ENCODE measurements at places on chromosomes 5 and 9.

DNA sequence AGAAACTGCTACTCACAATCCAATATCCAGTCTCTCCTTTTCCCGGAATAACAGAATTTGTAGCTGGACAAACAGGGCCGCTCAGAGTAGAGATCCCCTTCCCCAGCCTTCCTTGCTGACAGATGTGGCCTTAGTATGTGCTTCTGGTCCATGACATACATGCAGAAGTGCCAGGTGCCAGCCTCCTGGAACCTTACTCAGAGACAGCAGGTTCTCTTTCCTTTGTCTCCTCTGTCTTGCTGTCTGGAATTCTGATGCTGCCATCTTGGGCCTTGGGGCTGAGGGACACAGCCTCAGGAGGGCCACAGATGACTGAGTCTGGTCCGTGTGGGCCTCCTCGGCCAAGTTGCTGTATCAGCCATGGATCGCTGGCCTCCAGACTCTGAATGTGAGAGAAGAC is 210.1 kb downstream of the PAX5 start:
- no peak for DNase-seq

DNA sequence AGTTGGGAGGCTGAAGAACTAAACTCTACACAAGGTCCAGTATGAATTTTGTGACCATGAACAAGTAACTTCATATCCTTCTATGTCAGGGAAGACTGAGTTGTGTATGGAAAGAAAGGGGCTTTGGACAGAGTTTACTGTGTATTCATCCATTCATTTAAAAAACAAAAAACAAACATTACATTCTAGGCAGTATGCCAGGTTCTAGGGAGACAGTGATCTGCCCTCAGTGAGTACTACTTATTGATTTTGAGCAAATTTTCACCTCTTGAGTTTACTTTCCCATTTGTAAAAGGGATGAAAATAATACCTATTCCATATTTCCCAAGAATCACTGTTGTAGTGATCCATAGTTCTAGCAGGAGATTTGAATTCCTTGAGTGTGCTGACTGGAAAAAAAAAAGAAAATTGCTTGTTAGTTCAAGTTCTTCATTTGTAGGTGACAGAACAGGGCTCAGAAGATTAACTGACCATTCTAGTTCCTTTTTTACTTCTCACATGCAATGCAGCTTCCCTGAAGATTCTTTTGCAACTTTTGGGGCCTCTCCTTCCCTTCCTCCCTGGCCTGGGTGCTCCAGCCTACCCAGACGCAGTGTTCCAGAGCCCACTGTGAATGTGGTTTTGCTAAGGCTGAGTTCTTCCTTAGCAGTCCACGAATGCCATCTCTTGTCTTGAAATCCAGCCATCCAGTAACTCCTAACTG is 2.6 kb upstream of the GAPVD1 start:
- DNase-seq: no peak

GRCh38 chr5:40682154-40683017 is 2.7 kb downstream of the PTGER4 start:
- DNase-seq: no peak

GRCh38 chr5:126446498-126447224 is 23.5 kb downstream of the GRAMD2B start:
- no peak for DNase-seq

DNA sequence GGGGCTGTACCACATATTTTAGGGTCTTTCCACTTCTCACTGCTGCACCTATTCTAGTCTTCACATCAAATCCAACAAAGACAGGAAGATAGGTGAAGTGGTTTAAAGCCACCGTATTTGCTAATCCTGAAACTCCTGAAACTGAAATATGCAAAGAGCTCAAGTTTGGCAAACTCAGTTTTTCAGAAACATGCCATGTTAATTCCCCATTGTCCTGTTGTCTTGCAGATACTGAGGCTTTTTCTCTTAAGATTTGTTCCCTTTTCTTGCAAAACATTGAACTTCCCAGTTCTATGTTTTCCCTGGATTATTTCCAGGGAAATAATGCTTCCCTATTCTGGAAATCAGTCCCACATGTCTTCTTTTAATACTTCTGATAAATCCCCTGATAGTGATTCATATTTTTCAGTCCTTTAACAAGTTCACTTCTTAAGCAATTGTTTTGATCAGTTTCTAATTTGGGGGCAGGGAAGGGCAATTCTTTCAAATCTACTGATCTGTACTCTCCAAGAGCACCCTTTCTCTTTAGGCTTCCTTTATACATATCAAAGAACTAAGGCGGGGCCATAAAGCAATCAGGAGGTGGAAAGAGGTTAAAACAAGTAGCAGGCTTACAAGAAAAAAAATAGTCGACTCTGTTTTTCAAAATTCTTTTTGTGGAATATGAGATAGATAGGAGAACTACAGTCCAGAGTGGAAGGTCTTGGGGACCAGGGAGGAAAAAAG is 648.5 kb downstream of the BNC2 start:
- DNase-seq: no peak

DNA sequence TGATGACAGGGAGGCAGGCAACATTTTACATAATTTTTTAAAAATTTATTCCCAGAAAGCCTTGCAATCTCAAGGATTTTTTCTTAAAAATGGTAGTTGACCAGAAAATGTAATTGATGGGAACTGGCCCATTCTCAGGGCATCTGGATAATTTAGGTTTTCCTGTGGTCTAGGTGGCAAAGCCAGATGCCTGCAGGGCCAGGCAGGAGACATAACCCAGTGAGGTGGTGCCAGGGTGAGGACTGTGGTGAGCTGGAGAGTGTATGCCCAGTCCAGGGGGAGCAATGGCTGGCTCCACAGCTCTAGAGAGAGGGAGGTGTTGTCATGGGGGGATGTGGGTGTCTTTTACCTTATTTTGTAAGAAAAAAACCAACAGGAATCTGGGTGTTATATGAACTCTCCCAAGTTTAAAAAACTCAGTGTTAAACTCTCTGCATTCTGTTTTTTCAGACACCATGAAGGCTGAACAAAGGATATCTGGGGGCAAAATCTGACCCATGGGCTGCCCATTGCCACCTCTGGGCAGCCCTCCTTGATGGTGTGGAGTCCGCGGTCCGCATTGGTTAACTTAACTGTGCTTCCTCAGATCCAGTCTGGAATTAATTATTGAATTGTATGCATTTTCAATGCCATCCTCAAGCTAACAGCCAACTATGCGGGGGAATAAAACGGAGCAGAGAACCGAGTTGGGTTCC is 43.9 kb downstream of the BOD1 start:
- DNase-seq: no peak

DNA sequence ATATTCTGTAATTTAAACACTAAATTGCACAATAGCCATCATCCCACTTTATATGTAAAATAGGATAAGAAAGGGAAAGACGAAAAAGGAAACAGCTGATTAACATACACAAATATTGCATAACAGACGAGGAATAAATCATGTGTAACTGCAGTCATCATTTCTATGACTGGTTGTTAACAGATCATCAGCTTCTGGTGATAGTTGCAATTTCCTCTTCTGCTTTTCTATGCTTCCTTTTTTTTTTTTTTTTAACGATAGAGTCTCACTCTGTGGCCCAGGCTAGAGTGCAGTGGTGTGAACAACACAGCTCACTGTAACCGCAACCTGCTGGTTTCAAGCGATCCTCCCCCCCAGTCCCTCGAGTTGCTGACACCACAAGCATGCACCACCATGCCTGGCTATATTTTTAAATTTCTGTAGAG is 22.5 kb upstream of the JAKMIP2 start:
- DNase-seq: no peak

DNA sequence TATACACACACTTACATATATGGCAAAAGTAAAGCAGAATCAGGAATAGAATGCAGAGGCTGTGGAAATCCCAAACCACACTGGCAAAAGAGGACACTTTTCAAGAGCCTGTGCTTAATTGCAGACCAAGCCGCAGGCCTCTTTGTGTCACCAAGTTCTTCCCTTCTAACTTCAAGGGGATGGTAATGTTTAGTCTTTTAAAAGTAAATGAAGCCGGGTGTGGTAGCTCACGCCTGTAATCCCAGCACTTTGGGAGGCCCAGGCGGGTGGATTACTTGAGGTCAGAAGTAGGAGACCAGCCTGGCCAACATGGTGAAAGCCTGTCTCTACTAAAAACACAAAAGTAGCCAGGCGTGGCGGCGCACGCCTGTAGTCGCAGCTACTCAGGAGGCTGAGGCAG is 28.7 kb downstream of the ROR2 start:
- DNase-seq: no peak

- DNase-seq: no peak
Observed at GRCh38 chr9:90121762-90122161, 517.0 kb downstream of the GADD45G start.

- no peak for DNase-seq
Observed at GRCh38 chr5:170501931-170502330, 1.9 kb upstream of the KCNIP1 start.

DNA sequence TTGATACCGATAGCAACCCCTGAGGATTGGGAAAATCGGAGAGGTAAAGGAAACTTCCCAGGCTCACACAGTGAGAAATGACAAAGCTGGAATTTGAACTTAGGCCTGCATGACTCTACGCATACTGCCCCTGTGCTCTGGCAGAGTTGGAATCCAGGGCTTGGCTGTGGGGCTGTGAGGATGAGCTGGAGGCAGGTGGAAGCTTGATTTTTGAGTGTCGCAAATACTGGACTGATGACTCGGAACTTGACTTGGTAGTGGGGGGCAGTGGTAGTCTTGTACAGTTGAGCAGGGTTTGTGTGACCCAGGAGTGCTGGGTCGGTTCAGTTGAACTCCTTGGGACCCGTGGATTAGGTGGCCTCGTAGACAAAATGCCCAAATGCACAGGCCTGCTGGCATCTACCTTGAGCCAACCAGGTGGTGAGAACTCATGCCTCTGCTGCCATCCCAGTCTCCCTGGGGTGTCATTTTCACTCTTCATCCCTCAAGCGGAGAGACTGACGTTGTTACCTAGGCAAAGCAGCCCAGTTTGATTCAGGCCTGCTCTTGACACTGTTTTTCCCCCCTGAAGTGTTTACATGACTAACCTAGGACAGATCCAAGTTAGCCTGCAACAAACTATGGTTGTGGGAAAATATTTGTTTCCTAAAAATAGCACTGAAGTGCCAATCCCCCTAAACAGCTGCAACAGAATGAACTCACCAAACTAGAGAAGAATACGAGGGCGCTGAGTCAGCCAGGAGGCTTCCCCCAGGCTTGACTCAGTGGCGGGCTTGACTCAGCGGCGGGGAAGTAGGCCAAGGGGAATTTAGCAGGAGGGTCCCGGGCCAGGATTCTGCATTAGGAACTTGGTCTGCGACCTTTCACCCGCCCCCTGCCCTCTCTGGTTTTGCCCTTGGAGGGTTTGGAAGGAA is 45.7 kb upstream of the ORM1 start:
- DNase-seq: no peak

DNA sequence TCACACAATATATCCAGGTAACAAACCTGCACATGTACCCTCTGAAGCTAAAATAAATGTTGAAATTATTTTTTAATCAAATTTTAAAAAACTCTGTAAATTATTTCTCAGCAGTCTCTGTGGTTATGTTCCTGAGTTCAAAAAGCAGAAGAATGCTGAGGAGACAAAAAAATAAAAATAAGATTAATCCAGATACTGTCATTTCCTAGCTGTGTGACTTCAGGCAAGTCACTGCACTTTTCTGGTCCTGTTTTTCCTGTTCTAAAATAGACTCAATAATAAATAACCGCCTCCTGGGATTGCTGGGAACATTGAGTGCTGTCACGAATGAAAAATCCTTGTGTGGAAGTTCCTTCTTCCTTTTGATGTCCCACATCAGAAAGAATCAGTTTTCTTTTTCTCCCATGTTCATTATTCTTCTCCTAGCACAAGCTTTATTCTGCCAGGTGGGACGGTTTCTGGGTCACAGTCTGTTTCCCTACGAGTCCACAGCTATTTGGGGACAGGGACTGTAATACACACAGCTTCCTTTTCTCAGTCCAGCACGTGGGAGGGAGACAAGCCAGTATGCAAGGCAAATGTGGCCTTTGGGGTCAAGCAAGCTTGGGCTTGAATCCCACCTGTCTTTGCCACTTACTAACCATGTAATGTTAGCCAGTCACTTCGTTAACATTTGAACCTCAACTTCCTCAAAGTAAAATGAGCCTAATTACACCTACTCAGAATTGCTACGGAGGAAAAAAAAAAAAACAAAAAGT is 156.9 kb downstream of the TRIM32 start:
- no peak for DNase-seq

DNA sequence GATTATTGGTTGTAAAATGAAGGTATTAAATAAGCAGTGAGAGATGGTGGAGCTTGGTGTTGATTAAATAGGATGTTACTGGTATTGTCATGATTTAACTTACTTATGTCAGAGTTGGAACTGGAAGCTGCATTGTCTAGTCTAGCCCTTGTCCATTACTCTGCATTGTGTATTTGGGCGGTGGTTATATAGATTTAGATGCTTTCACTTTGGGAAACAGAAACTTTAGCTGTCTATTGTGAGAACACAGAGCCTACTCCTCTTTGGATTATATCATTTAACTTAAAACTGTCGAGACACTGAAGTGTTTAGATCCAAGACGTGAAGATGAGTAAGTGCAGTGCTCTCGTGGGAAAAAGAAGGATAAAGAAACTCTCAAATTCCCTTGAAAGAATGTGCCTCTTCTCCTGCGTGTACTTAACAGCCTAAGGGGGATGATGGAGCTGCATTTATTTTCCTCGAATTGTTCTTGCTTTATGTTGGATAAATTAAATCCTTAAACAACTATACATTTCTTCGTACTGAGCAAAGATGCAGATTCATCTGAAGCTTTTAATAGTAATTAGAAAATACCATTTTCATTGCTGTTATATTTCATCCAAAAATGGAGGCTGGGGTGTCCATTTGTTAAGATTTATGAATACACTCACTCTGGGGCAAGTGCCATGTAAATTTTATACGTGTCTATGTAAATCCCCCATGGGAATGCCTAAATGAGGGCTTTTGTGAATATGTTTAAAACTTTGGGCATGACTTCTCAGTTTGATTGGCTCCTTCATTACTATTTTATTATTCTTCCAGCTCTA is 21.6 kb downstream of the FBXL7 start:
- DNase-seq: no peak

DNA sequence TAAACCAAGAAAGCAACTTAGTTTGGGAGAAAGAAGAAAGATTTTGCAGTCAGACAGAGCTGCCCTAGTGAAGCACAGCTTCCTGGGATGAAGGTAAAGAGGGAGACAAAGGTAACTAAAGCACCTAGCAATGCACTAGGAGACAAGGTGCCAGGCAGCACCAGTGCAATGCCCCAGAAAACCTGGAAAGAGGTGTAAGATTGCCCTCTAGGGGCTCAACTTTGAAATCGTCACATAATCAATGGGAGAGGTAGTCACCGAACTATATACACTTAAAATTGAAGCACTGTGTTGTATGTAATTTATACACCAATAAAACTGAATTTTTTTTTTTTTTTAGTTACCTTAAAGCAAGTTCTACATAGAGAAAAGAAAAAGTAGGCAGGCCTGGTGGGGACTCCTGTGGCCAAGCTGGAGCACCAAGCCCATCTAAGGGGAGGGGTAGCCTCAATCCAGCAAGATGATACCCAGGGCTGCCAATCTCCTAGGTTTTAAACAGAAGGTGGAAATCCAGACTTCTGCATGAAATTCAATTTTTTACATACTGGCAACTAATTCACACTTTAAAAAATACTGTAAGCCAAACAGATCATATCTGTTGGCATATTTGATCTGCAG is 48.2 kb downstream of the CDK5RAP2 start:
- DNase-seq: no peak

Data from substantia nigra (tissue), 51 donors.